ENCODE measurements at places on chromosomes 16 and 17. TPM values are rescaled to one million over a fixed set of nuclear protein-coding genes. Genes with fewer than 3 reads are reported as not detected.

DNA sequence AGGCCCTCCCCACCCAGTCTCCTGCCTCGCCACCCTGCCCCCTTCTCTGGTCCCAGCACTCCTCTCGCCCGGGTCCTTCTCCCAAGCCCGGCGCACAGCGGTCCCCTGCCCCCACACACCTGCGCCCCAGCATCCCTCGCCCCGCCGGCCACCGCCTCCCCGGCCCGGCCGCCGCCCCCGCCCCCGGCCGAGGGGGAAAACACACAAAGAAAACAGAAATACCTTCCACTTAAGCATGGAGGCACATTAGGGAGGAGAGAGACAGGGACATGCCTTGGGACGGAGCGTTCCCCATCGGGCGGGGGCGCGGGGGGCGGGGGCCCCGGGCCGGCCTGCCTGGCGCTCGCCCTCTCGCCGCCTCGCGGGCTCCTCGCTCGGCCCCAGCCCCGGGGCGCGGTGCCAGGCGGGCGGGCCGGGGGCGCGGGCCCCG, 326 bp downstream of the SRCIN1 start:
- DNase-seq: no peak

- no peak for DNase-seq
Measured at GRCh38 chr16:79618692-79619050, 18.1 kb upstream of the MAF start.

- no peak for DNase-seq
Measured at GRCh38 chr16:30346286-30346685, 8.8 kb downstream of the CD2BP2 start.

GRCh38 chr16:48596326-48596725, 13.7 kb downstream of the N4BP1 start:
- no peak for DNase-seq

DNA sequence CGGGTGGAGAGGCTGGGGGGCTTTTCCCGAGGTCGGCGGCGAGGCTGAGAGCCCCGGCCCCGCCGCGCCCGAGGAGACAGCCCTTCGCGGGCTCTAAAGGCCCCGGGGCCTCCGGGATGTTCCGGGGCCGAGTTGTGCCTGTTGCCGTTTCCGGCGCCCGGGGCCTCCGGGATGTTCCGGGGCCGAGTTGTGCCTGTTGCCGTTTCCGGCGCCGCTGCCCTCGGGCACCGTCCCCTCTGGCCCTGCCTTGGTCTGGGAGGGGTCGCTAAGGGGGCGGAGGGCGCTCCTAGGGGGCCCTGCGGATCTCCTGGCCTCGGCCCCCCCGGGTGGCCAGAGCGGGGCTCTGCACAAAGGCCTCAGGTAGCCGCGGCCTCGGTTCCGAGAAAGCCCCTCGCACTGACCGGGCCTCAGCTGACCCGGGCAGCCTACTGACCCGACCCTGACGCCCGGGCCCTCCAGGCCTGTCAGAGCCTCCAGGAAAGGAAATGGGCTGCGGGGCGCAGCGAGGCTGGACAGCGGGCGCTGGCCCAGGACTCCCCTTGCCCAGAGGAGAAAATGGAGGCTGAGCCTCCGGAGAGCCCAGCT, 24.2 kb downstream of the ACTG1 start:
- no peak for DNase-seq

GRCh38 chr17:82242977-82243647, 14.3 kb downstream of the SLC16A3 start:
- peak; percentile 68 for DNase-seq

DNA sequence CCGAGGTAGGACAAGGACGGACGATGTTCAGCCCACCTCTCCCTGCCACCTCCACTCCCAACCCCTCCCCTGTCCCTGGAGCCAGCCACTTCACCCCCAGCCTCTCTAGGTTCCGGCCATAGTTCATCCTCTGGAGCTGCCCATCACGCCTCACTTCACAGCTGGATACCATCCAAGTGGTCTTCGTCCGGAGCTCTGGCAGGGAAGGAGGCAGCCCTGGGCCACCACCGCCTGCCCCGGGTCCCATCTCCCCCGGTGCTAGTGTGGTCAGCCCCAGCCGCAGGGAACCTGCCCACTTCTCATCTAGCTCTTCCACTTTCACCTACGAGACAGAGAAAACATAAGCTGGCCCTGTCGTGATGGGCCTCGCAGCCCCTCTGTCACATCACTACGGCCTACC, 6.3 kb upstream of the GPS2 start:
- DNase-seq: no peak

- no peak for DNase-seq
Measured at GRCh38 chr17:74304184-74304583, 21.8 kb upstream of the KIF19 start.

DNA sequence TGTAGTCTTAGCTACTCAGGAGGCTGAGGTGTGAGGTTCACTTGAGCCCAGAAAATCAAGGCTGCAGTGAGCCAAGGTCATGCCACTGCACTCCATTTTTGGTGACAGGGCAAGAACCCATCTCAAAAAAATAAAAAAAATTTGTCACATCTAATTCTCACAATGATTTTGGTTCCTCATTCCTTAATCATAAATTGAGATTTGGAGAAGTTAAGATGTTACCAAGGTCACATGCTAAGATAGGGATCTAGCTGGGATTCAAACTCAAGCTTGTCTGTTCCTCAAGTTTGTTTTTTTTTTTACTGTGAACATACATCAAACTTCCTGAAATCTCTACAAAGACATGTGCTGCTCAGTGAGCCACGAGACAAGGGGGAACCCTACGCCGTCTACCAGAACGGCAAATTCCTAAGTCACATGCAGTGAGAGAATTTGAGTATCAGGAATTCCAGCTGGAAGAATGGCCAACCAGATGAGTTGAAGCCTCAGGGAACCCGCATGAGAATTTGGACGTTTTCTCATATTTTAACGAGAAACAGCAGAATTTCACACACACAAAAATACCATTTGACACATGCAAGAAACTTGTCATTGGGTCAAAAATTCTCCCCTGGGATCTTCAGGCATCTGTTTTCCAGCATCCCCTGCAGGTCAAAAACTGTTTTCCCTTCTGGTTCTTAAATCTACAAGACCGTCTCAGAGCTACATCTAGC, 414.1 kb upstream of the GOT2 start:
- DNase-seq: peak; percentile 1

- no peak for DNase-seq
Measured at GRCh38 chr17:68295086-68295485, 3.8 kb downstream of the ARSG start.

- DNase-seq: no peak
Measured at GRCh38 chr17:16033729-16034349, 34.2 kb downstream of the TTC19 start.

- no peak for DNase-seq
Measured at GRCh38 chr17:35498448-35499178, 38.9 kb downstream of the SLFN12L start.

DNA sequence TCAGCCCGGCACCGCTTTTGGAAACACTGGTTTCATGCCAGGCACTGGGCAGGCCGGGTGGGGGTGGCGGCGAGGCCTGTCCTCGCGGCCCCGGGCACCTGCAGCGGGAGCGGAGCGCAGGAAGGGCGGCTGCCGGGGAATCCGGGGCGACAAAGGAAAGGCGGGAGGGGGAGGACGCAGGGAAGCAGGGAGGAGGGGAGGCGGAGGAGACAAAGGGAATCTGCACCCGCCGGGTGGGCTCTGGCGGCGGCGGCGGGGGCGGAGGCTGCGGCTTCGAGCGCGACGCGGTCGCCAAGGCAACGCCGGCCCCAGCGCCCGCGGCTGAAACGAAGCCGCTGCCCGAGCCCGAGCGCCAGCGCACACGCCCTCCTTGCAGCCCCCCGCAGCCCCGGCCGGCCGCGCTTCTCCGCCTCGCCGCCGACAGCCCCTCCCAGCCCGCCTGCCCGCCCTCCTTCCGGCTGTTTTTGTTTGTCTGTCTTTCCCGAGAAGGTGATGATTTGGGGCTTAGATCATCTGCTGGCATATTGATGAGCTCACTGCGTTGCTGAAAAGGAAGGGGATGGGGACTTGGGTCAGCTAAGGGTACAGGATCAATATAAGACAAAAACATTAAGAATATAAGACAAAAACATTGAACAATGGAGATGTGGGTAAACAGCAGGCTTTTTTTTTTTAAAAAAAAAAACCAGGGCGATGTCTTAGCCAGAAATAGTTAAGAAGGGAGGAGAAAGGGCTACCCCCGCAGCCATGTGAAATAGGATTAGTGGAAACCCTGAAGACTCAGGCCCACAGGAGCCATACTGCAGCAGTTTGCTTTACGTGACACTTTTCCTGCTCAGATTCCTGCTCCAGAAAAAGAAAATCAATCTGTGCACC, 32.7 kb downstream of the CDK5R1 start:
- peak; percentile 10 for DNase-seq

DNA sequence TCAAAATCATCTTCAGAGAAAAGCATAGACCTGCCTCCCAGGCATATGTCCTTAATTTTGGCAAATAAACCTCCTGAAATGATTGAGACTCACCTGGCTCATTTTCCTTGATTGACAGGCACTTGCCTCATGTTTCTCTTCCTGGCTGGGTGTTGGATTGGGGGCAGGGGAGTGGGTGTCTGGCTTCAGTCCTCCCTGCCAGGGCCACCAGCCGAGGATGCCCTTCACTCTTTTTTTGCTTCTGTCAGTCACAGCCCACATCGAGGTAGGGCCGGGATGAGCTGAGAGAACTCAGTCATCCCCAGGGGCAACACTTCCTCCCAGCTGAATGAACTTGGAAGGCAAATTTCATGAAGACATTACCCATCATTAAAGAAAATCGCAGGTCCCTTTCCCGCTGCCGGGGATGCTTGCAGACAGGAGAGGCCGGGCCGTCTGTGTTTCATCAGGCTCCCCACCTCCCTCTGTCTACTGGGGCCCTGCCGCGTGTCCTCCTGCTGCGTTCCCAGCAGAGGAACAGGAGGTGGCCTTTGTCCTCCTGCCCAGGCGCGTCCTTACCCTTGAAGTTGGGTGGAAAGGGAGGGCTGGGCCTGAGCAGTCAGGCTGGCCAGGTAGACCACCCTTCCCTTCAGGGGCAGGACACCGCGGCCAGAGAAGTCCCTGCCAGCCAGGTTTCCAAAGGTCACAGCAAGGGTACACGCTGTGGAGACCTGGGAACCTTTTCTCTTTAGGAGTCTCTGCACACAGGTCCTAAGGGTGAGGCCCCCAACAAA, 11.2 kb upstream of the DNAH17 start:
- no peak for DNase-seq

DNA sequence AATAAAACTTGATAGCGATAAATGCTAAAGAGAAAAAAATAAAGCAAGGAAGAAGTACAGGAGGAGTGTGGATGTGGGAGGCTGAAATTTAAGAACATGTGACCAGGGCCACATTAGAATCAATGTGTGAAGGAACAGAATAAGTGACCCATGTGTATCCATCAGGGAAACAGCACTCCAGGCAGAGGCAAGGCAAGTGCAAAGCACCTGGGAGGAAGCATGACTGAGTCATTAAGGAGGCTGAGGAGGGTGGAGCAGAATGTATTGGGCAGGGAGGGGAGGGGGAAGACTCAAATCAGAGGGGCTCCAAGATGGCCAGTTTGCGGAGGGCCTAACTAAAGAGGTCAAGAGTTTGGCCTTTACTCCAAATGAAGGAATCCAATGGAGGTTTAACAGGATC, 8.0 kb downstream of the CDR2 start:
- DNase-seq: no peak

DNA sequence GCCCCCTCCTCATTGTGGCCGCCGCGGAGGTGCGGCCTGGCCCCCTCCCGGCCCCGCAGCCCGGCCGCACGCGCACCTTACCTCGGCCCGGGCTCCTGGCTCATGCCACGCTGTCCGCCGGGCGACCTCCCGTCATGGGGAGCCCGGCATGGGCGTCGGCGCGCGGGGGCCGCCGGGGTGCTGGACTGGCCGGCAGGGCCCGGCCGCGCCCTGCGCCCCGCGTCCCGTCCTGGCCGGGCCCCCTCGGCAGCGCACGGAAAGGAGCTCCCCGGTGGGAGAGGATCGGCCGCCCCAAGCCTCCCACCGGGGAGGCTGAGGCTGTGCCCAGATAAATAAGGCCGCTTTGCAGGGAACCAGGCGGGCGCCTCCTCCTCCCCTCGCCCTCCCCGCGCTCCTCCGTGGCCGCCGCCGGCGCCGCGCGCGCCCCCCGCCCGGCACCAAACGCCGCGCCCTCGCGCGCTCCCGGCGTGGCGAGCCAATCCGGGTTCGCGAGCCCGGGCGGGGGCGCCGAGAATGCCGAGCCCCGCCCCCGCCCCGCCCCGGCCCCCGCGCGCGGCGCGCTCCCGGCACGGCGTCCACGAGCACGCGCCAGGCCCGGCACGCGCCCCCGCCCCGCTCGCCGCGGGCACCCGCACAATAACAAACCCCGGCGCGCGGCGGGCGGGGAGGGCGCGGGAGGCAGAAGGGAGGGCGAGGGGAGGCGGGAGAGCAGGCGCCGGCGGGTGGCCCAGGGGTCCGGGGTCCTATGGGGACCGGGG, at the start of gene FBXL16:
Gene FBXL16 (minus strand): TSS at position 371 of the 758 bp plus-strand sequence. CDS start 8,396 bp downstream, outside the sequence.
- no peak for DNase-seq

The TBX6 gene
- 0.11 TPM for total RNA-seq

The KCNH4 gene
- total RNA-seq: not detected

The EPX gene
- total RNA-seq: not detected

The HOXB4 gene
- not detected for total RNA-seq

The ITGB3 gene
- 3.5 TPM for total RNA-seq

The MMP25 gene
- total RNA-seq: 0.06 TPM

The MYH1 gene
- total RNA-seq: not detected

The NPIPB9 gene
- total RNA-seq: 0.29 TPM

The FAM171A2 gene
- total RNA-seq: 1.6 TPM

The TLCD3B gene
- total RNA-seq: 0.27 TPM

The CES2 gene
- 36.7 TPM for total RNA-seq

The HOXB9 gene
- total RNA-seq: not detected

The CIBAR2 gene
- not detected for total RNA-seq

All from HFFc6 (cell line).